ENCODE measurements at places on chromosomes 13 and 19.

DNA sequence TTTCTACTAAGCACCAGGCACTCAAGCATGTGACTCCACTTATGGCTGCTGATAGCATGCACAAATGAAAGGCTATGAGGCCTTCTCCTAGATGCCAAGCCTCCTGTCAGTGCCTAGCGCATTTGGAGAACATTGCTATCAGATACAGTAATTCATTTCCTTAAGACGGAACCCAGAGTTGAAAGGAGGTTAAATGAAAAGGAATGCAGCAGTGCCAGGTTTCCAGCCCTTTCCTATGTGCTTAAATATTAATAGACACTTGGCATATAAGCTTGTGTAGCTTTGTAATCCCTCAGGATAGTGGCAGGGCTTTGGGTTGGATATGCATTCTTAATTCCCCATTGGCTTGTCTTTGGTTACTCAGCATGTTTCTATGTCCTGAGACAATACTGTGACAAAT is 140.1 kb upstream of the FRY start:
- no peak for DNase-seq

DNA sequence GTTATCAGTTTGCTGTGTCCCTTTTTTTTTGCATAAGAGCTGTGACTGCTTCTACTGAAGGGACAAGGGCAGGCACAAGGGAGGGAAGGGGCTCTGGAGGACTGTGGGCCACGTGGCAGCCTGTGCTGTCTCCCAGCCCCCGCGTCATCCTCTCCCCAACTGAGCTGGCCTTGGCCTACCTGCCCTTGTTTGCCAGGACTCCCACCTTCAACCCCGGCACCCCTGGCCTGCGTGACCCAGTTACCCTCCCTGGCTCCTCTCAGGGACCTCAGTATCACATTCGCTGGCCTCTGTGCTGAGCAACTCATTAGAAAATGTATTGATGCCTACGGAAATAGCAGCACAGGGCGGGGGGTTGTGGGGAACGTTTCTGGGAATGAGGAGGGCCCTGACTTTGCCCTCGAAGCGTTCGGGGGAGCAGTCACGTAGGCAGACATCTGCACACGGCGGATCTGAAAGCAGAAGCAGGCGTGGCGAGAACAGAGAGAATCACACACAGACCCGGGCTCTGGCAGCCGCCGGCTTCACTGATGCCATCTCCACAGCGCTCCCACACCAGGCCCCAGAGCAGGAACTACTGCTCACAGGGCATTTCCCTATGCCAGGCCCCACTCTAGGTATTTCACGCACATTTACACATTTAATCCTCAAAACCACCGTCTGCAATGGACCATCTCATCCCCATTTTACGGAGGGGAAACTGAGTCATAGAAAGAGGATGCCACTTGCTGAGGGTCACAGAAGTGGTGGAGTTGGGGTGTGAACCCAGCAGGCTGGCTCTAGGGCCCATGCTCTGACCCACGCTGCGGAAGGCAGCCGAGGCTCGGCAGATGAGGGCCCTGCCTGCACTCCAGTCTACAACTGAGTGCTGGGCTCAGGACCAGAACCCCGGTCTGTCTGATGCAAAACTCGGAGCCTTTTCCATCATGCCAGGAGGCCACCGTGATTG is 5.7 kb upstream of the ATF5 start:
- no peak for DNase-seq

- DNase-seq = no peak
Observed at GRCh38 chr13:43110036-43110435, 86.7 kb downstream of the DNAJC15 start.

- peak; percentile 53 for DNase-seq
Observed at GRCh38 chr19:3785451-3785937, 687 bp downstream of the MATK start.

- DNase-seq = peak; percentile 75
Observed at GRCh38 chr19:16266586-16266942, 58.1 kb upstream of the KLF2 start.

DNA sequence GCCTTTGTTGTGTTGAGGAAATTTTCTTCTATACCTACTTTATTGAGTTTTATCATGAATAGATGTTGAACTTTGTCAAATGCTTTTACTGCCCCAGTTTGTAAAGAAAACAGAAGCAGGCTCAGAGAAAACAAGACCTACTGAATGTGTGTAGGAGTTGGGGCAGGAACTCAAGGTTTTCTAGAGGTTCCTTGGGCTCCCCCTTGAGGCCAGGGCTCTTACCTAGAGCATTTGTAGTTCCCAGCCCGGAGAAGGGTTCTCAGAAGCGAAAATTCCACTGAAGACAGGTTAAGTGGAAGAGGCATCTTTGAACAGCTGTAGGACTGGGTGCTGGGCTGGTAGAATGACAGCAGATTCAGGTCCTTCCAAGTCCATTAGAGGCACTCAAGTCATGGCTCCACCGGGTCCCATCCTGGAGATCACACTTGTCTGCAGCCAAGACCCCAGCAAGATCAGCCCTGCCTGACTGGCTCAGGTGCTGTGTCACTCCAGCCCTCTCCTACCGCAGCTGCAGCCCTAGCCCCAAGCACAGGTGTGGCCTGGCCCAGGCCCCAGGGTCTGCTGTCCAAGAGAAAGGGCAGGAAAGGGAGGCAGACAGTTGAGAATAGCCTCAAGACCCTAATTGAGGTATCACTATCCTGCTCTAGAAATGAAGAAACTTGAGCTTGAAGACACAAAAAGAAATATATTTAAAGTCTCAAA is 425.5 kb downstream of the PCDH20 start:
- no peak for DNase-seq

GRCh38 chr19:40252395-40252794 is 25.9 kb upstream of the CCNP start:
- no peak for DNase-seq

GRCh38 chr13:23377983-23378632 is 55.4 kb downstream of the SACS start:
- DNase-seq = peak; percentile 70

- no peak for DNase-seq
Observed at GRCh38 chr13:96279904-96280303, 190.0 kb downstream of the HS6ST3 start.

DNA sequence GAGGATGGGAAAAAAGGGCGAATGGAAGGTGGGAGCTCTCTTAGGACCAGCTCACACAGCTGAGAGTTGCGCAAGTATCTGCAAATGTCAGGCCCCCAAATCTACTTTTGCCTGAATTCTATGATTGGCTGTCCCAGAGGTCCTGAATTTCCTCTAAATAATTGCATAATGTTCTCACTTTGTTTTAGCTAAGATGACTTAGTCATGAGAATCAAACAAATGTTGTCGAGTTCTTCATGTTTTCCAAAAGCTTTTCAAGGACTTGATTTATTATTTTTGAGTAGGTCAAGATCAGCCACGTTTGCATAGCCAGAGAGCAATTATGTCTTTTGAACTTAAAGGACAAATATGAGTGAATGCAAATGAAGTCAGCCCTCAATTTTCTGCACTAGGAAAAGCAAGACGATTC is 246.6 kb upstream of the MAB21L1 start:
- DNase-seq = no peak

- DNase-seq = no peak
Observed at GRCh38 chr19:8366961-8367326, 3.0 kb downstream of the ANGPTL4 start.

- no peak for DNase-seq
Observed at GRCh38 chr19:53015730-53016129, 2.0 kb downstream of the ERVV-1 start.

DNA sequence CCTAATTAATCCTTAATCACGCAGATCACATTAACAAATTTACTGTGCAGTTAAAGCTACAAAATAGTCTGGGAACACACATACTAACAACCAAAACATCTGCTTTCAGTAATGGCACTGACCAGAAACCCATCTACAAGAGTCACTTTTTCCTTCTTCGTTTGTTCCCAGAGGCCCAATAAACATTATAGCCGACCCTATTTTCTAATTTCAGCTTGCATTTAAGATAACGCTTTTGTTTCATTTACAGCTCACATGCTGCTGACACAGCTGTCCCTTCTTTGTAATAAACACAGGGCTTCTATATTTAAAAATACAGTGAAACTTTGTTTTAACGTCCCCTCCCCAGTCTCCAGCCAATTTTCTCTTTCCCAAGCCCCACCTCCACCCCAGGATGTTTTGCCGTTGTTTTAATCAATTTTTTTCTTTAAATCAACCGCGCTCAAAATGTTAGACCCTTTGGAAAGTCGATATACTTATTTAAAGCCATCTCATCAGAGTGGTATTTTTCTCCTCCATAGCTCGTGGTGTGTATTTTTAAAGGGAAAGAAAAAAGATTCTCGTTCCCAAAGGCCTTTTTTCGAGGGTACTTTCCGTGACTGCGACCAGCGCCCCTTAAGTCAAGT is 1.7 kb upstream of the WBP4 start:
- DNase-seq = no peak

GRCh38 chr19:8071912-8072311 is 19.4 kb downstream of the CCL25 start:
- no peak for DNase-seq

GRCh38 chr13:37375724-37376123 is 222.8 kb downstream of the POSTN start:
- no peak for DNase-seq

All from stimulated activated CD8-positive, alpha-beta memory T cell treated with anti-CD3 and anti-CD28 coated beads, Interleukin-4, amount 100 ng/mL, for 48 hours (primary cell).